ENCODE measurements at places on chromosomes 2 and 18. TPM values are rescaled to one million over a fixed set of nuclear protein-coding genes. Genes with fewer than 3 reads are reported as not detected.

The ARHGEF33 gene
- total RNA-seq = 0.62 TPM

The NEB gene
- 1.2 TPM for total RNA-seq

The STAT4 gene
- 177 TPM for total RNA-seq

The SERPINB4 gene
- total RNA-seq = not detected

The ARMC9 gene
- total RNA-seq = 2.0 TPM

The PAX8 gene
- 3.2 TPM for total RNA-seq

The SLC5A7 gene
- not detected for total RNA-seq

The DIPK1C gene
- not detected for total RNA-seq

The ARHGAP28 gene
- not detected for total RNA-seq

The EPHA4 gene
- 32.8 TPM for total RNA-seq

The SH3YL1 gene
- total RNA-seq = 32.8 TPM

The ITPRIPL1 gene
- 35.9 TPM for total RNA-seq

The LOXHD1 gene
- total RNA-seq = 0.26 TPM

The IL36G gene
- not detected for total RNA-seq

The HMSD gene
- total RNA-seq = not detected

The RAB6C gene
- not detected for total RNA-seq

The UGT1A5 gene
- total RNA-seq = not detected

The CNTNAP5 gene
- total RNA-seq = not detected

The GRP gene
- not detected for total RNA-seq

The SERPINB5 gene
- not detected for total RNA-seq

The COLEC11 gene
- total RNA-seq = 0.77 TPM

The MC5R gene
- 0.17 TPM for total RNA-seq

The RNF152 gene
- 0.23 TPM for total RNA-seq

The SEMA4C gene
- total RNA-seq = 30.6 TPM

The CLEC4F gene
- total RNA-seq = not detected

The TMEM37 gene
- total RNA-seq = not detected

The TACR1 gene
- total RNA-seq = not detected

The AFF3 gene
- total RNA-seq = 1.8 TPM

The MARCHF4 gene
- not detected for total RNA-seq

The SPP2 gene
- total RNA-seq = not detected

The KLHL14 gene
- not detected for total RNA-seq

The EFHD1 gene
- total RNA-seq = 8.8 TPM
